ENCODE measurements at places on chromosomes 2 and 18.
A peak's percentile ranks its signal among the peaks of the same experiment; 100 is the strongest.

- no peak for DNase-seq
Measured at GRCh38 chr2:45904946-45905631, 253.6 kb downstream of the PRKCE start.

- no peak for DNase-seq
Measured at GRCh38 chr2:240441993-240442411, 6.5 kb downstream of the GPC1 start.

DNA sequence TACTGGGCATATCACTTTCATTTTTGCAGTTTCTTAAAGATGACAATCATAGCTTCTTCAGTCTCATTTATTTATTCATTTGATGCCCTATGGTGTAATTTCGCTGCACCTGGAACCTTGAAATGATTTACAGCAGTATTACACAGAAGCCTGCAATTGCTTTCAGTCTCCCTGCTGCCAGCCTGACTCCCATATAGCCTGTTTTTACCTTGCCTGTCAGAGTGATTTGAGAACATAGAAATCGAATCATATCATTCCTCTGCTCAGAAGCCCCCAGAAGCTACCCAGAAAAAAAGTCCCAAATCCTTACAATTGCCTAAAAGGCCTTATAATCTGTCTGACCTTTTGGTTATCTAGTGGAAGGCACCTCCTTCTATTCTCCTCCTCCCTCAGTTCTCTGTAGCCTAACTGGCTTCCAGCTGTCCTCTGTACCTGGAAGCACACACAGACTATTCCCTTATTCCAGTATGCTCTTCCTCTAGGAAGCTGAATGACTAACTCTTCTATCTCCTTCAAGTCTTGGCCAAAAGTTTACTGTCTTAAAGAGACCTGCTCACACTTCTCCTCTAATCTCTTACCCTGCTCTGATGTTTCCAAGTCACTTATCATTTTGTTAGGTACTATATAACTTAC is 12.6 kb downstream of the SCN3A start:
- DNase-seq: no peak

- no peak for DNase-seq
Measured at GRCh38 chr2:28370354-28370753, 22.3 kb upstream of the FOSL2 start.

DNA sequence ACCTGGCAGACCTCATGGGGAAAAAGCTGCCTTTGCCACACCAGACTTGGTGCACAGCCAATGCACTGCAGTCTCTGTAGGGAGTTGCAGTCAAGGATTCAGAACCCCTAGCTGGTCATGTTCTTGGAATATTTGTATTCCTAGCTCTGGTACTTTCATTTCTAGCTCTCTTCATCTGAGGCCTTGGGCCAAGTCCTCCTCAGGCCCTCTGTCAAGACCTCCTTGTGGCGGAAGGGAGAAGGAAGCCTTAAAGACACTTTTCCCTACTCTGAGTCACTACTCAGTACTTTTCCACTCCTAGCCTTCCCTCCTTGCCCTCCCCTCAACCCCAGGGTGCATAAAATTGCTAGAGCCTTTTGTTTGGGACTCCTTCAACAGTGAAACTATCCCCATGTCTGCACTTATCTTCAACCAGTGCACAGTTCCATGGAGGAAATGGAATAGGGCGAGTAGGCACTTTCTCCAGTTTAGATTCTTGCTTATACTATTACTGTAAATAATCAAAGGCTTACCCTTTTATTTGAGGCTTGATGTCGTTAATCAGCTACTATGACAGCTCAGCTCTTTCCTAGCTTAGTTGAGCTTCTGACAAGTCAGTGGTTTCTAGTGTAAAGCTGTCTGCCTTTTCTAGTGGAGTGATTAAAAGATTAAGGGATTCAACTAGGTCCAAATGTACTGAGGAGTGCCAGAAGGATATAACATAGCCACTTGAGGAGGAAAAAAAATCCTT is 15.8 kb downstream of the M1AP start:
- no peak for DNase-seq

DNA sequence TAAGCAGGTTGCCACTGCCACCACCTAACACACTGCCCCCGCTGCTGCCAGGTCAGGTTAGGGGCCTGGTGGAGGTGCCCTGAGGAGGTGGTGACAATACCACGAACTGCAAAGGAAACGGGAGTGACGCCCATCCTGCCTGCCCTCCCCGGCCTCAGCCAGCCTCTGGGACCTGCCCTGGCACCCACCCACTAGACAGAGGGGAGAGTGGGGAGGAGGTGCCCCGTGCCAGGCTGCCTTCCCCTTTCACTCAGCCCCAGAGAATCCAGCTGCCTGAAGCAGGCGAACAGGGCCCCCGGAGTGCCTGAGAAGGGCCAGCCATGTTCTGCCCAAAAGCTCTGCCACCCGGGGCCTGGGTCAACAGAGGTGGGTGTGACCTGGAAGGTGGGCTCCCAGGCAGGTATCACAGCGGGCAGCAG is 44.5 kb upstream of the FOSL2 start:
- no peak for DNase-seq

- DNase-seq: no peak
Measured at GRCh38 chr2:239188536-239188935, 212.3 kb downstream of the HDAC4 start.

DNA sequence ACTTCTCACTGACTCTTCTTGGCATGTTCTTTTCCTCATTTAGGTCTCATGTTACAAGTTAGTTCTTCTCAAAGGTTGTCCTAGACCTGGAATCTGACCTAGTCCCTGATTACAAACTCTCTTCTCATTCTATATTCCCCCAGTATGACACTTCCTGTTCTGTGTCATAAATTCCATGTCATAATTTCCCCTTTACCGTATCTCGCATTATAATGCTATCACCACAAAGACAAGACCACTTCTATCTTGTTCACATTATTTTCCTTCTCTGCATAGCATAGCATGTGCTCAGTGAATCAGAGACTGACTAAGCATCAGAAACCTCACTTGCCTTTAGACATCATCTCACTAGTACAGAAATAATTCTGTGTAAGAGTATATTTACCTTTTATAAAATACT is 63.6 kb upstream of the CAVIN2 start:
- DNase-seq: no peak

- no peak for DNase-seq
Measured at GRCh38 chr2:230636684-230637271, 75.9 kb upstream of the CAB39 start.

DNA sequence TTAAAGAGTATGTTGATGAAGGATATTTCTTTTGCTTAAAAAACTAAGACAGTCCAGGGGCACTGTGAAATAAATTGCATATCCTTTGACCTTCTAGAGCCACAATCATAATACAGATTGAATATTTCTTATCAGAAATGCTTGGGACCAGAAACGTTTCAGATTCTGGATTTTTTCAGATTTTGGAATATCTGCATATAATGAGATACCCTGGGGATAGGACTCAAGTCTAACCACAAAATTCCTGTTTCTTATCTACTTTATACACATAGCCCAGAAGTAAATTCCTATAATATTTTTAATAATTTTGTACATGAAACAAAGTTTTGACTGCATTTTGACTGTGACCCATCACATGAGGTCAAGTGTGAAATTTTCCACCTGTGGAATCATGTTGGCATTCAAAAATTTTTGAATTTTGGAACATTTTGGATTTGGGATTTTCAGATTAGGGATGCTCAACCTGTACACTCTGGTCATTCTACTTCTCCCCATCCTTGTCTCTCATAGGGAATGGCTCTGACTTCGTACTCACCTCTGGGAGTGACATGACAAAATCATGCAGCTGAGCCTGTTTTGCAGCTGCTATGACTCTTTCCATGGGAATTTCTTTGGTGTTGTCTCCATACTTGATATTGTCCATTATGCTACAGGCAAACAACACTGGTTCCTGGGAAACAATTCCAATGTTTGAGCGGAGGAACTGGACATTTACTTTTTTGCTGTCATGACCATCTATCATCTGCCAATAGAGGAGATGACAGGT is 25.7 kb downstream of the G6PC2 start:
- no peak for DNase-seq

DNA sequence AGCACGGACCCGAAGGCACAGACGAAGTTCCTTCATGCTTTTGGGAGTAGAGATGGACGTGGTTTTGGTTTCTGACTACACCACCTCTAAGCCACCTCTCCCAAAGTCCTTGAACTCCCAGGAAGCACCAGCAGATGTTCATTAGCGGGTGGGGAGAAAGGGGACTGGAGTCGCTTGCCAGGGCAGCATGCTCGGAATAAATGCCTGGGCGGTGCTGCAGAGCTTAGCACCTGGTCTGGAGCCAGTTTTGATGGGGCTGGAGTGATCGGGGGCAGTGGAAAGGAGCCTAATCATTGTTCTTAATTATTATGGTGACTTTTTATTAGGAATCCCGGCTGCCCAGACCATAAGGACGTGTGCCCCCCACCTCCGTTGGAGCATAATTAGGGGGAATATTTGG is 220.8 kb downstream of the TFCP2L1 start:
- peak; percentile 24 for DNase-seq

DNA sequence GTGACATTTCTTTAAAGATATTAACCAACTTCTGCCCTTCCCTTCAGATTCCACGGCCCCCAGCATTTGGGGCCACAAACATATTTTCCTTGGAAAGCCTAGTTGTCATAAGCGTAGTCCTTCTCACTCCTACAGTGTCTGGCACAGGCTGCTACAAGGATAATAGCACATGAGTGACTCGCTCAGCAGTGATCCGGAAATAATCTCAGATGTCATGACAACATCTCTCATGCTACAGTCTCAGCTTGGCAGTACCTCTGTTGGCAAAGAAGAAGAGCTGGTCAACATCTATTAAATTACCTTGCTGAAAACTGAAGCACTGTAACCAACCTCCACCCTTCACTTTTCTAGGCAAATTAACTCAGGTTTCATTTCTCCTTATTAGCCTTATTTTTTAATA is 351.7 kb downstream of the RAD51AP2 start:
- peak; percentile 36 for DNase-seq

- DNase-seq: no peak
Measured at GRCh38 chr2:134275058-134275862, 21.4 kb downstream of the MGAT5 start.

DNA sequence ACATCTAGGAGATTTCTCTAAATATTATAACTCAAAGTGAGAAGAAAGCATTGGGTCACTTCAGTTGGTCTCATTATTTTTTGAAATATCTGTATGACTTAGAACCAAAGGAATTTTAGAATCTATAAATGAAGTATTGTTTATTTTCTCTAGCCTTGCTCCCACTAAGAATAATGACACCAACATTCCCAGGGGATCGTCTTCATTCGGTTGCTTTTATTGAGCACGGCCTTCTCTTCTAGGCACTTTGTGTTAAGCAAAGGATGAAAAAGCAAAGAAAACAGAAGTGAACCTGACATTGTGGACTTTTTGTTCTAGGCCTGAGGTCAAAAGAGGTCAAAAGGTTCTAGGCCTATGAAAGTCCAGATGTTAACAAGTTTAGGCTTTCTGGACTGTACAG is 231.9 kb downstream of the GALR1 start:
- no peak for DNase-seq

- no peak for DNase-seq
Measured at GRCh38 chr2:240618776-240619175, 6.5 kb upstream of the GPR35 start.

- DNase-seq: no peak
Measured at GRCh38 chr2:69469375-69469774, 32.1 kb upstream of the NFU1 start.

DNA sequence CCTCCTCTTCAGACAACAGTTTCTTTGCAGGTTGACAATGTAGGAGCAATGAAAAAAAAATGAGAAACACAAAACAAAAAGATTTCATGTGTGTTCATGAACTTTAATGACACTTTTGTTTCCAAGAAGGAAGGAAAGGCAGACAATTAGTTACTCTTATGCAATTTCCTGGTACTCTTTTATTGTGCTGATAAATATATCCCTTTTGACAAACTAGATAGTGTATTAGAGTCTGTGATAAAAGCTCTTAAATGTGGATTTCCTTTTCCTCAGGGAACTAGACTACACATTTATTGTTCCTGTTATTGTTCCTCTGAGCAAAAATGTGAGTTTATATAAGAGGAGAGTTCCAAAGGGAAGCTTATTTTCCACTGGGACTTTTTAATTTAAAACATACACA is 188.7 kb upstream of the NRXN1 start:
- DNase-seq: no peak

DNA sequence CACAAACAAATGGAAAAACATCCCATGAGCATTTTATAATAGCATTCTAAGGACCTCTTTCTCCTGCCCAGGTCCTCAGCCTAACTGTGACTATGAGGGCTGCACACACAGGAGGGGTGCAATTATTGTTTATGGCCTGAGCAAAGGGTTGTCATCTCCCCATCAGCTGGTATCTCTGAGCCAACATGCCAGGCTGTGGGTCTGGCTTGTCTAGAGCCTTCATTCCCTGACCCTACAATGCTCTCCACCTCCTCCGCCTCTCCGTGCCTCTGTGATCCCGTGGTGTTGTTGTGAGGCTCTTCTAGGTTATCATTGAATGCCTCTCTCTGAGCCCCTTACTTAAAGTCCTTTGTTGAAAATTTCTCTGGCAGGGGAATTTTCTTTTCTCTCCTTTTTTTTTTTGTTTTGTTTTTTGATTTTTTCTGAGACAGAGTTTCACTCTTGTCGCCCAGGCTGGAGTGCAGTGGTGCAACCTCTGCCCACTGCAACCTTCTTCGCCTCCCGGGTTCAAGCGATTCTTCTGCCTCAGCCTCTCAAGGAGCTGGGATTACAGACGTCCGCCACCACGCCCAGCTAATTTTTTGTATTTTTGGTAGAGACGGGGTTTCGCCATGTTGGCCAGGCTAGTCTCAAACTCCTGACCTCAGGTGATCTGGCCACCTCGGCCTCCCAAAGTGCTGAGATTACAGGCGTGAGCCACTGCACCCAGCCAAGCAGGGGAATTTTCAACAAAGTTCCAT is 126.4 kb downstream of the SMAD7 start:
- DNase-seq: no peak

- no peak for DNase-seq
Measured at GRCh38 chr2:200442471-200442870, 67.4 kb downstream of the KCTD18 start.

DNA sequence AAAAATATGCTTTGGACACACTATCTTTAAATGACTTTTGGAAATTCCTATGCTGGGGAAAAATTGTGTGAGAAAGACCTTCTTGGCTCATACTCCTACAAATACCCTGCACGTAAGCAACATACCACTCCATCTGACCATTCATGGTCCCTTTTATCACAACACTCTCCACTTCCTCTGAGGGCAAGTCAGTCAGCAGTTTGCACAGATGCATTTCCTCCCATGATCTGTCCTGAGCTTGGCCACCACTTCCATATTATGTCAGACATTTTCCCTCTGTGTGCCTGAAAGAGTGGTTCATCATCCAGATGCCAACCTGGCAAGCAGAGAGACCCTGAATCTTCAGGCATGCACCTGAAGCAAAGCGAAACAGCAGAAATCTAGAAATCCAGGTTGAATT is 16.1 kb upstream of the REG3G start:
- DNase-seq: no peak

DNA sequence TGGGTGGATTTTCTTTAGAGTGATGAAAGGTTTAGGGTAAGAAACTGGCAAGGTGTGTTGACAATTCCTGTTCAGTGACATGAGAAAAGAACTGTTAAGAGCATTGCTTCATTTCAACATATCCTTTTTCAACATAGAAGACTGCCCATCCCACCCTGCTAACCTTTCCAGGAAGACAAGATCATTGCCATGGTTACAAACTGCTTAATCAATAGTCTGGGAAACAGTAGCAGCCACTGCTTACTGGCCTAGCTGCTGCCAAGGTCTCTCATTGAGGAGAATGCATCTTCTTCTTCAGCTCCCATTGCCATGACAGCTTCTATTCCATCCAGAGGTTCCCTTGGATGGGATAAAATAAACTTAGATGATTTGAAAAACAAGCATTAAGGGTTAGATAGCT is 212.1 kb downstream of the LRRTM1 start:
- DNase-seq: no peak

GRCh38 chr18:5173646-5174045 is 23.4 kb downstream of the AKAIN1 start:
- no peak for DNase-seq

GRCh38 chr2:70141902-70142589 is 48.8 kb downstream of the C2orf42 start:
- DNase-seq: peak; percentile 73
